ENCODE measurements at places on chromosomes 16 and 17.

DNA sequence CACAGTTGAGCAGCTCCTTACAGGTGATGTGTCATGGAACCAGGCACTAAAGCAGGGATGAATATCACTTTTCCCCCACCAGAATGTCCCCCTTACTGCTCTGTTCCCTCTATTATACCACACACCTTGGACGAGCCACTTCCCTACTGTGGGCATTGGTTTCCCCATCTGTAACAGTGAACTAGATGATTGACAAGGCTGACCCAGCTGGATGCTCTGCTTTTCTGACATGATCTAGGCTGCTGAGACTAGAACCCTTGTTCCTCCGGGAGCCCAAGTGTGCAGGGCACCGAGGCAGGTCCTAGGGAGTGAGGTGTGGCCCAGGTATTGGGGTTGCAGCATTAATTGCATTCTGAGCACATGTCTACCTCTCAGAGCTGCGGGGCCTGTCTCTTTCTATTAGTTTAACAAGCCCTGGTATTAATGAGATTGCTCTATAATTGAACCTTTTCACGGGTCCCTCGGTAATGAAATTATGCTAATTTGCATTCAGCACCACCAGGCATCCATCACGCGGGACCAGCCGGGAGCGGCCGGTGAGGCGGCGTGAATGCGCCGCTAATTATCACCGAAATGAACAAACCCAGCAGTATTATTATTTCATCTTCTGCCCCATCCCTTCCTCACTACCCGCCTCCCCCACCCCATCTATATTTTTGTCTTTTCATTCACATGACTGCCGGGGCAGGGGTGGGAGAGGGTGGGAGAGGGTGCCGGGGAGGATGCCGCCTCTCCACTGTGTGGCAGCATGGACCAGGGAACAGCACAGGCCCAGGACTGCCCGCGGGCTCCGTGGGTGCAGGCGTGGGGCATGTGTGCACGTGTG, 121.1 kb downstream of the CYLD start:
- DNase-seq: no peak

DNA sequence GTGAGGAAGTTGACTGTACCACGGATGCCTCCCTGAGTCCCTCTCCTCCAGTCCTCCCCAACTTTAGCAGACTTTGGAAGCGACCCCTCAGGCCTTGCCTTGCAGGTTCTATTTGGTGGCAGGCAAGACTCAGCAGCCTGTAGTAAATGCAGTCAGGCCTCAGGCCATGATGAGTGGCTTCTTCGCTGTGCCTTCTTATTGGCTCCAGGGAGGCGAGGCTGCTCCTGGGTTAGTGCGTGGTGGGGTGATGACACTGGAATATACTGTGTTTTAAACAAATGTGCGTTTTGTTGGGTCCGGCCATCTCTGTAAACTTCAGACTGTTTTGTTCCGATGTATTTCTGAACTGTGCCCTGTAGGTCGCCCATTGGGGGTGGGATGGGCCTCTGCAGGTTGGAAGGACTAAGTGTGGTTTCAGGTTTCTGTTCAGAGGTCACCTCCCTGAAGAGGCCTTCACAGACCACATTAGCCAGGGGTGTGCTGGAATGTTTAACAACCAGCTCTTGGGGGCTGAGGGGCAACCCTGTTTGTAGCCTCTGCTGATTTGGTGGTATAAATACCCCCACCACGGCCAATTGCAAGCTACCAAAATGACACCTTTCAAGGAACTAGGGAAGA, 62.5 kb downstream of the CYLD start:
- DNase-seq: no peak

DNA sequence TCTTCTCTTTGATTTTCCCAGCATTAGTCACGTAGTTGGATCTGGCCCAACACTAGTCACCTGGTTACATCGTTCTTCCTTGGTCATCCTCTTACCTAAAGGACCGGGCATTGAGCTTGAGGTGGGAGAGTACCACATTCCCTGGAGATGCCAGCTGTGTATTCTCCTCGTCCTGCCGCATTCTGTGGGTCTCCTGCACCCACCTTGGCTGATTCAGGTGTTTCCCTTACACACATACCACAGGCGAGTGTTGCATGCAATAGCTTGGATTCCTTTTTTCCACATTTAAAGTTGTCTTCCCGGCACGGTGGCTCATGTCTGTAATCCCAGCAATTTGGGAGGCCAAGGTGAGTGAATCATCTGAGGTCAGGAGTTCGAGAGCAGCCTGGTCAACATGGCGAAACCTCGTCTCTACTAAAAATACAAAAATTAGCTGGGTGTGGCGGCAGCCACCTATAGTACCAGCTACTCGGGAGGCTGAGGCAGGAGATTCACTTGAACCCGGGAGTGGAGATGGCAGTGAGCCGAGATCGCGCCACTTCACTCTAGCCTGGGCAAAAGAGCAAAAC, 21.6 kb upstream of the CLEC18C start:
- no peak for DNase-seq

GRCh38 chr17:73348018-73348828, 36.4 kb upstream of the CDC42EP4 start:
- DNase-seq: no peak

Measured in CD4-positive, alpha-beta T cell treated with Interleukin-15 for 4 hours (primary cell).